ENCODE measurements at places on chromosomes 12 and 14.

- no peak for DNase-seq
Measured at GRCh38 chr12:4118017-4118510, 155.5 kb upstream of the CCND2 start.

- DNase-seq: no peak
Measured at GRCh38 chr14:27623782-27624181, 1025.9 kb upstream of the NOVA1 start.

DNA sequence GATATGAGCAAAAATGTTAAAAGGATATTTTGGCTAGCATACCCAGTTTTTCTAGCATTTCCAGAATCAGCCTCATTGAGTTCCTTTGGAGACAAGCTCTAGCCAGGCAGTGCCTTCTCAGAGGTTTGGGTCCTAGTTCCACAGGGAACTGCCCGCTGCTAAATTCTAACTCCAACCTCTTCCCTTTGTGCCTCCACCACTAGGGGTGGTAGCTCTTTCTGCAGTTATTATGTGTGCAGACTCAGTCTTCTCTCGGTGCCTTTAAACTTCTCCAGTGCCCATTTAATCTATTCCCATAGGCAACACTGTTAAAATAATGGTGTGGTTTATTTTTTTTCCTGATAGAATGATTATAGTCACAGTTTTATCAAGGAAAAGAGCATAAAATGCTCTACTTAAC lies 21.5 kb upstream of the SLC25A3 start:
- DNase-seq: no peak

GRCh38 chr12:120866108-120866507 lies 38.0 kb downstream of the SPPL3 start:
- DNase-seq: no peak
